ENCODE measurements at places on chromosomes 11 and 22.

DNA sequence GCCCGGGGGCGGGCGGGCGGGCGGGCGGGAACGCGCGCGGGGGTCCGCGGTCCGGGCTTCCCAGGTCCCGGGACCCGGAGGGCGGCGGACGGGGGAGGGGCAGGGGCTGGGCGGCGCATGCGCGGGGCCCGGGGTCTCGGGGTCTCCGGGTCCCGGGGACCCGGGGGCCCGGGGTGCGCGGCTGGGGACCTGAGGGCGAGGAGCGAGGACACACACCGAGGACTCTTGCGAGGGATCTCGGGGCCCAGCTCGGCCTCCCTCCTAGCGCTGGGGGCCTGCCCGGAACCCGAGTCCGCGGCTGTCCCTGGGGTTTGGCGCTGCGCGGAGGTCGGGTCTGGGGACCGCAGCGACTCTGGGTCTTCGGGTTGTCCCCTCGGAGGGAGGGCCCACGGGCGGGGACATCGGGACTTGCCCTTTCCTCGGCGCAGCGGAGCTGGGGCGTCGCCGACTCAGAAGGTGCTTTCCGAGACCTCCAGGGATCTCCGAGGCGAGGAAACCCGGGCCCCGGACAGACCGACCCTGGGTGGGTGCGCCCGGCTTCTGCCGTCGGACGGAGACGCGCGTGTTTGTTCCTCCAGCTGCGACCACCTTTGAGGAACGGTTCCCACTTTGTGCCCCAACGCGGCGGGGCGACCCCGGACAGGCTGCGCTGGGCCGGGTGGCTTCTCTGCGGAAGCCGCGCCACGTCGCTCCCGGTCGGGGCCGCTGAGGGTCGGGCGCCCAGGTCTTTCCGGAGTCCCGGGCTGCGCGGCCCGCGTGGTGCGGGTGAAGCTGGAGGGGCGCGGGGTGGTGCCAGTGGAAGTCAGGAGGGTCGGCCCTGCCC, 540 bp downstream of the PPARA start:
- peak; percentile 15 for DNase-seq

DNA sequence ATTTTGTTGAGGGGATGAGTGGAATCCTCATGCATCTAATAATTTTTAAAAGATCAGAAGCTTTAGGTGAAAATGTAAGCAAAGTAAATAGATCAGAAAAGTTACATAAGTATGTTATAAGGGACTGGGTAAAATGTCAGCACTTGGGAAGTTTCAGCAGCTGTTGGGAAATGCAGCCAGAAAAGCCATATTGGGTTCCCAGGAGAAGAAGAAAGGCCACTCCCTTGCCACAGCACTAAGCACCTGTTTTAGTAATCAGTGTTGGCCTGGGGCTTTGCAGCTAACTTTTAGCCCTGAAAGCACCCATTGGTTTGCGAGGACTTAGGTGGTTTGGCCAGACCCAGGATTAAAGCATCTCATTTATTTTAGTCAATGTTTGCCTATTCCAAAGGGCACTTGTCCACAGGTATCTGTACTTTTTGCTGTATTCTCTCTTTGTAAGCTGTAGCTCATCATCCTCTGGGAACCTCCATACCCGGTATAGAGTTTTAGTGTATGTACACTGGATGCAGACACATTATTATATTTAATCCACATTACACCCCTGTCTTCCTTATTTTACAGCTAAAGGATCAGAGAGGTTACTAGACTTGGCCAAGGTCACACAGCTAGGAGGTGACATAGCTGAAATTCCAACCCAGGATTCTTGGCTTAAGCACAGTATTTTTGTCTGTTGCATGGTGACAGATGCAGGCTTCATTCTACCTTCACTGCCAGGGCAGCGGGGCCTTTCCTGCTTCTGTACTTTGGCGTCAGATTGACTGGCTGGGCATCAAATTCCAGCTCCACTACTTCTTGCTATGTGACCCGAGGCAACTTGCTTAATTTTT, 127.7 kb upstream of the SESN3 start:
- no peak for DNase-seq

DNA sequence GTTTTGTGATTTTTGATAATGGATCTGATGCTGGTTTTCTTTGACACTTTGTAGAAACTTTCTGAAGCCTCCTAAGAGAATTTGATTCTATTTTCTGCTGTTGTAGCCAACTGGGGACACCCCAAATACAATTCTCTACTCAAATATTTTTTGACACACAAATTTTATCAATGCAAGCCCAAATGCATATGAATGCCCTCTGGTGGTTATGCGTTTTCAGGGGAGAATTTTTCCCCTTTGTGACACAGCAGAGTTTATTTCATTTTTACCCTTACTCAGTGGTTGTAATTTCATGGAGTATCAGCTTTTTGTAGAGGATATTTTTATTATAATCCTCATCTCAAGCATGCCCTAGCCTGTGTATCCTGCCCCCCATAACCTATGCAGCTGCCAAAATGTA, 44.7 kb upstream of the MTMR2 start:
- no peak for DNase-seq

DNA sequence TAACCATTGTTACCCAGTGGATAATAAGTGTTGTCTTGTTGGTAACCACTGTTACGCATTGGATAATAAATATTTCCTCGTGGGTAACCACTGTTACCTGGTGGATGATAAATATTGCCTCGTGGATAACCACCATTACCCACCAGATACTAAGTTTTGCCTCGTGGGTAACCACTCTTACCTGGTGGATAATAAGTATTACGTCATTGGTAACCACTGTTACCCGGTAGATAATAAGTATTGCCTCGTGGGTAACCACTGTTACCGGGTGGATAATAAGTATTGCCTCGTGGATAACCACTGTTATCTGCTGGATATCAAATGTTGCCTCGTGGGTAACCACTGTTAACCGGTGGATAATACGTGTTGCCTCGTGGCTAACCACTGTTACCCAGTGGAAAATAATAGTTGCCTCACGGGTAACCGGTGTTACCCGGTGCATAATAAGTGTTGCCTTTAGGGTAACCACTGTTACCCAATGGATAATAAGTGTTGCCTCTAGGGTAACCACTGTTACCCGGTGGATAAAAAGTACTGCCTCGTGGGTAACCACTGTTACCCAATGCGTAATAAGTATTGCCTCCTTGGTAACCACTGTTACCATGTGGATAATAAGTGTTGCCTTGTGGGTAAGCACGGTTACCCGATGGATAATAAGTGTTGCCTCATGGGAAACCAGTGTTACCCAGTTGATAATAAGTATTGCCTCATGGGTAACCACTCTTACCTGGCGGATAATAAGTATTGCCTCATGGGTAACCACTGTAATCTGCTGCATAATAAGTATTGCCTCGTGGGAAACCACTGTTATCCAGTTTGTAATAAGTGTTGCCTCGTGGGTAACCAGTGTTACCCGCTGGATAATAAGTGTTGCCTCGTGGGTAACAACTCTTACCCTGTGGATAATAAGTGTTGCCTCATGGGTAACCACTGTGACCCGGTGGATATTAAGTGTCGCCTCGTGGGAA, 21.9 kb upstream of the NXPE4 start:
- no peak for DNase-seq

- DNase-seq: no peak
These were observed 48.8 kb upstream of the TOP3B start for GRCh38 chr22:22031183-22031945.

All from activated CD4-positive, alpha-beta T cell treated with anti-CD3 and anti-CD28 coated beads for 24 hours (primary cell).